C1 segment of cervical spinal cord (tissue), 14 donors: ENCODE measurements at places on chromosomes 2 and 18.

GRCh38 chr2:234494361-234495250 is 2.3 kb downstream of the ARL4C start:
- no peak for DNase-seq

- DNase-seq, result no peak
Observed at GRCh38 chr2:72511906-72512305, 313.9 kb downstream of the EXOC6B start.

DNA sequence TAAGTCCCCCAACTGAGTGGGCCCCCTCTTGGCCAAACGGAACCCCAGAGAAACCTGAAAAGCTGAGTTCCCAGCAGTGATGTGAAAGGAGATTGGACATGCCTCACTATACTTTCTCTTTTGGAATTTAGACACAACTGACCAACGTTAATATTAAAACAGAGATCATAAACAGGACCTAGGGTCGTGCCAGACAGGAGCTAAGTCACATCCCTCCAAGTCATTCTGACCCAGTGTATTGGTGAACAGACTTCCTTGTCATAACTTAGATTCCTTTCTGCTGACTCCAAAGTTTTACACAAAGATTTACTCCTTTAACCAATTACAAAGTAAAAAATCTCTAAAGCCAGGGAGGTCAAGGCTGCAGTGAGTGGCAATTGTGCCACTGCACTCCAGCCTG is 46.9 kb downstream of the UXS1 start:
- DNase-seq, result no peak

DNA sequence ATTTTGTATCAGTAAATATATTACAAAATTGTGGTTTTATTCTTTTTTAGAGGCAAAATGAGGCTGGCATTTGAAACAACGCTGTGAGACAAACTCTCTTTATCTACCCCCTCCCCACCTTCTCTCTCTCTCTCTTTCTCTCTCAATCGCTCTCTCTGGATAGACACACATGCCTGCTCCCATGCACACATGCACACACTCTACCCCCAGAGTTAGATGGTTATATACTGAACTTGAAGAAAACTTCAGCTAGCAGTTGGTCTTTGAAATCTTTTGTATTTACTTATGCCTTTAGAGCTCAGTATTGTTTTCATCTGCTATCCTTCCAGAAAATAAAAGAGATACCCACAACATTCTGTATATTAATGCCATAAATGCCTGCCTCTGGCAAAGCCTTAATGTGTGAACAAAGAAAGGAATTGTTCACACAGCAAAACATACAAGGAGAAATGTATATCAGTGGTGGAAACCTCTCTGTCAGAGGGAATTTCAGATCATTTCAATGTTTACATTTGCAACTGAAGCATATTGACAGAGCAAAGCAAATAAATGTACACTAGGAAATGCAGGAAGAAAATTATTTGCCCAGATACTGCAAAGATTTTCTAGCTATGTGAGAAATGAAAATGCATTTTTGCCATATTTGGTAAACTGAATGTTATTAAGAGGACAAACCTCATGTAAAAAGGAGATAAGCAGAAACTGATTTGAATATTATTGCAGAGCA is 217.0 kb upstream of the UBE2E3 start:
- DNase-seq, result no peak
